ENCODE measurements at places on chromosomes 6 and 20.

DNA sequence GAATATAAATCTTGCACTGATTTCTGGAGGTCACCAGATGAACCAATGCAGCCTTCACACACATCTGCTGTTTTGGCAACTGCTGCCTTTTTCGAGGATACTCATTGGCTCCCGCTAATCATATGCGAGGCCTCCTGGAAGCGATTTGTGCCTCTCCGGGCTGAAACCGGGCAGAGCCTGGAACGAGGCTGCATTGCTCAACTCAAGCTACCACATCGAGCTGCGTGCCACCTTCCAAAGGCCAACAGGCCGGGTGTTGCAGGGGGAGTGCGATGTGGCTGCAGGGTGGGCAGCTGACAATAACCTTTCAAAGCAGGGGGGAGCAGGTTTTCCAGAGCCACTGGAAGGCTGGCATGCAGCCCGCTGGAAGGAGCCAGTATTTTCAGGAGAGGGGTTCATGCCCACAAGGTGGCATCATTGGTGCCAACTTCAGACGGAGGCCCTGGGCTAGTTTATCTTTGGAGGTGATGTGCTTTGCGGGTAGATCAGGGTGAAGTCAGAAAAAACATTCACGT, 122.6 kb upstream of the IFNGR1 start:
- DNase-seq: peak; percentile 8

DNA sequence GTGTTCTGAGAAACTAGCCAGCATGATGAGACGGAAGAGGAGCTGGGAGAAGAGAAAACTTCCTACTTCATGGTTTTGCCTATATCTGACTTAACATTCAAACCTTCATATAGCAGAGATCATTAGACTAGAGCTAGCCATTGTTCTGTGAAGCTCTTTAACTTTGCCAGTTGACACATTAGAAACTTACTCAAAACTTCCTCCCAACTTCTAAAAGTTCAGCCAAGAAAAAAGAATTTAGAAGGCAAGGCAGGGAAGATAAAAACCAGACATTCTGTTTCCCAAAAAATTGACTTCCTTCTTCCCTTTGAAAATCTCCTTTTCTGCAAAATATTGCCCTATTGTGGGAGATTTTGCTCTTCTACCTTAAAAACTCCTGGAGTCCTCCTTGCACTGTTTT, 134.8 kb upstream of the UST start:
- no peak for DNase-seq

DNA sequence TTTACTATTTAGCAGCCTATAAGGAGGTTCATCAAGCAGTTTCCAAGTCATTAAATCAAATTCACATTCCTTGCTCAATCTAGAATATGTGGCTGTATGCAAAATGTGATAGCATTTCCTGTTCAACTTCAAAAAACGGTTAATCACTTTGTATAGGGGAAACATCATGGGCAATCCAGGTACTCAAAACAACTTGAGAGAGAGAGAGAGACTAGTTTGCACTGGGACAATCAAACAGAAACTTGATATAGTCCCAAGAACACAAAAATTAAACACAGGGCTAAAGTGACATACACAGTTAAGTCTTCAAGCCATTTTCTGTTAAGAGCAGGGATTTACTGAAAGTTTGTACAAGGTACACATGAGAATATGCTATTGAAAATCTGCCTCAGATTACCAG, 7.4 kb downstream of the CPNE1 start:
- no peak for DNase-seq

DNA sequence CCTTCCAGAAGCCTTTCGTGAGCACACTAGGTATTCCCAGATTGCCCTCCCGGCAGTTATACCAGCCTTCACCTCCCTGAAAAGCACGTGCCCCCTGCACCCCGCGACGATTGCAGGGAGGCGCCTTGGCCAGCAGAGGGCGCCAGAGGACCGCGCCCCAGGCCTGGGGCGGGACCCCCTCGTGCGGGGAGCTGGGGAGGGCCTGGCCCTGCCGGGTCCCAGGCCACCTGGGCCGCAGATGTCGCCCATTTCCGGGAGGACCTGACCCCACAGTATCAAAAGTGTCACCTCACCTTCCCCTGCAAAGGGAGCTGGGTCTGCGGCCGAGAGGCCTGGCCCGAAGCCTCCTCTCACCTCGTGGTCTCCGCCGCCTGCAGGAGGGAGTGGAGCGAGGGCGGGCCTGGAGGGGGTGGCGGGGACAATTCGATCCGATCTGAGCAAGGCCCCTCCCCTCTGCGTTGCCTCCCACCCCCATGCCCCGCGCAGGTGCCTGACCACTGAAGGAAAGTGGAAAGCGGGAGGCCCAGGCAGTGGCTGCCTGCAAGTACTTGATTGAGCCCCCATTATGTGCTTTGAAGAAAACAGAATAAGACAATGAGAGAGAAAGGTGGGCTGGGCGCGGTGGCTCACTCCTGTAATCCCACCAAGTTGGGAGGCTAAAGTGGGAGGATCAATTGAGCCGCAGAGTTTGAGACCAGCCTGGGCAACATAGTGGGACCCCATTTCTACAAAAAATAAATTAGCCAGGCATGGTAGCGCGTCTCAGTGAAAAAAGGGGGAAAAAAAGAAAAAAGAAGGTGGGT, 3.5 kb upstream of the SNAI1 start:
- peak; percentile 67 for DNase-seq

GRCh38 chr6:41733360-41733706, 2.1 kb downstream of the TFEB start:
- no peak for DNase-seq

DNA sequence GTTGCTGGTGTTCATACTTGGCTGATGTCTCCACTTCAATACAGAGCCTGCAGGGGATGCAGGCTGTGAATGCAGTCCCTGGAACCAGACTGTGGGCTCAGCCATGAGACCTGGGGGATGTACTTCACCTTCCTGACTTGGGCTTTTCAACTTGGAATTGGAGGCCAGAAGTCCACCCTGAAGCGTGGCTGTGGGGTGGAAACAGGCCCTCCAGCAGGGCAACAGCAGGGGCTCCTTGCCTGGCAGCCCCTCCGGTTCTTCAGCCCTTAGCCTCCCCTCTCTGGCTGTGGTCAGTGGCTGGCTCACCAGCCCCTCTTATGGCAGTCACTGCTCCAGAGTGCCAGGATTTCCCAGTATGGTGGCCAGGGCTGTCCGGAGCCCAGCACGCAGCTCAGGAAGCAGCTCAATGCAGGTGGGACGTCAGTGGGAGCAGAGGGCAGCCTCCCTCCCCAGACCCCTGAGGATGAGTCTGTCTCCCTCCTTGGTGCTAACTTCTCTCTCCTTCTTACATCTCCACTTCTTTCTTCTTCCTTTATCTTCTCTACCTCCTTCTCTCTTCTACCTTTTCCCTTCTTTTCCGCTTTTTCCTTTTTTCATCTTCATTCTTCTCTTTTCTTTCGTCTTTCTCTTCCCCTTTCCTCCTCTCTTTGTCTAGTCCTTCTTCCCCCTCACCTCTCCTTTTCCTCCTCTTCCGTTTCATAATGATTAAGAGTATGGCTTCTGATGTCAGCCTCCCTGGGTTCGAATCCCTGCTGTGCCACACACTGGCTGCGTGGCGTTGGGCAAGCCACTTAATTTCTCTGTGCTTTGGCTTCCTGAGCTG, 45.3 kb downstream of the SLC52A3 start:
- no peak for DNase-seq

DNA sequence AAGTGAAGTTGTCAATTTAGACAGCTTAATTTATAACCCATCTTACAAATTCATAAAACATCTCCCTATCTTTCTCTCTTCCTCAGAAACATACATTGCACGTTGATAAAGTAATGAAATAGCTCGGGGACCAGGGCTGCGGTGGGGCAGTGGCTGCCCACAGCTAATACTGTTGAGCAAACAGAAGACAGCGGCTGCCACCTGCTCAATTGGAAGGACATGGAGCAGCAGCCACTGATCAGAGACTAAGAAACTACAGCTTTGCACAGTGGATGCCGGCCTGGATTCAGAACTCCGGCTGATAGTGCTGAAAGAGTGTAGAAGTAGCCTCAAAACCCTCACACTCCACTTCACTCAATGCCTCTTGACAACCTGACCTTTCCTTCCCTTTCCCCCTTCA, 157.9 kb upstream of the PDE10A start:
- DNase-seq: no peak

DNA sequence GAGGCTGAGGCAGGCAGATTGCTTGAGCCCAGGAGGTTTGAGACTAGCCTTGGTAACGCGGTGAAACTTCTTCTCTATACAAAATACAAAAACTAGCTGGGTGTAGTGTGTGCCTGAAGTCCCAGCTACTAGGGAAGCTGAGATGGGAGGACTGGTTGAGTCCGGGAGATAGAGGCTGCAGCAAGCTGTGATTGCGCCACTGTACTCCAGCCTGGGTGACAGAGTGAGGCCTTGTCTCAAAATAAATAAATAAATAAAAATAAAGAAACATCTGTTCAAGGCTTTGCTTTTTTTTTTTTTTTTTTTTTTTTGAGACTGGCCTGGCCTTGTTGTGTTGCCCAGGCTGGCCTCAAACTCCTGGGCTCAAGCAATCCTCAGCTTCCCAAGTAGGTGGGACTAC, 23.7 kb upstream of the SLC23A2 start:
- no peak for DNase-seq

- no peak for DNase-seq
Measured at GRCh38 chr6:5133943-5134342, 48.8 kb downstream of the PPP1R3G start.

- peak; percentile 70 for DNase-seq
Measured at GRCh38 chr6:12008366-12009179, 3.5 kb upstream of the HIVEP1 start.

Measured in stimulated activated CD4-positive, alpha-beta T cell treated with anti-CD3 and anti-CD28 coated beads, Interleukin-15, amount 100 ng/mL, for 1 hour (primary cell).